ENCODE measurements at places on chromosomes 1 and 21.

GRCh38 chr1:11023201-11023600, 10.7 kb downstream of the TARDBP start:
- no peak for DNase-seq

DNA sequence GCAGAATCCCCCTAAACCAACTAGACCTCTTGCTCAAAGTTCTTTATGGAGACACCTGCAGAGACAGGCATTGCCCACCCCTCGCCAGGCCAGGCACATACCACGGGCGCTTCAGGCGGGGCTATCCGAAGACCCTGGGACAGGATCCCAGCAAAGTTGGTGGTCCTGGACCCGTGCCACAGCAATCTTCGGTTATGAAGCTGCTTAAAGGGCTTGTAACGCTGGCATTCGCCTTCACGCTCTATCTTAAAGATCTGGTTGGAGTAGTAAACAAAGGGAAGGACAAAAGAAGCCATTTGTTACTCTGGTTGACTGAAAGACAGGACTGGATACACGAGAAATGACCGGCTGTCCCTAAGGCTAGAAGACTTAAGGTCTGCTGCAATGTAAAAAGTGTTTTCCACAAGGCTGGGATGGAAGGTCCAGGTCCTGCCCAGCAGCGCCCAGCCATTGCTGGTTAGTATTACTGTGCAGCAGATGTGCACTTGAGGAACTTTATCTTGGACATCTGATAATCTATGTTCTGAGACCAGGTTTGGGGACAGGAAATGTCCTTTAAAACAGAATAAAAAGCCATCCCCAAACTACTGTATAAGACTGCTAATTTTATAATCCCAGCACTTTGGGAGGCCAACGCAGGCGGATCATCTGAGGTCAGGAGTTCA, 42.9 kb downstream of the PARP1 start:
- no peak for DNase-seq

DNA sequence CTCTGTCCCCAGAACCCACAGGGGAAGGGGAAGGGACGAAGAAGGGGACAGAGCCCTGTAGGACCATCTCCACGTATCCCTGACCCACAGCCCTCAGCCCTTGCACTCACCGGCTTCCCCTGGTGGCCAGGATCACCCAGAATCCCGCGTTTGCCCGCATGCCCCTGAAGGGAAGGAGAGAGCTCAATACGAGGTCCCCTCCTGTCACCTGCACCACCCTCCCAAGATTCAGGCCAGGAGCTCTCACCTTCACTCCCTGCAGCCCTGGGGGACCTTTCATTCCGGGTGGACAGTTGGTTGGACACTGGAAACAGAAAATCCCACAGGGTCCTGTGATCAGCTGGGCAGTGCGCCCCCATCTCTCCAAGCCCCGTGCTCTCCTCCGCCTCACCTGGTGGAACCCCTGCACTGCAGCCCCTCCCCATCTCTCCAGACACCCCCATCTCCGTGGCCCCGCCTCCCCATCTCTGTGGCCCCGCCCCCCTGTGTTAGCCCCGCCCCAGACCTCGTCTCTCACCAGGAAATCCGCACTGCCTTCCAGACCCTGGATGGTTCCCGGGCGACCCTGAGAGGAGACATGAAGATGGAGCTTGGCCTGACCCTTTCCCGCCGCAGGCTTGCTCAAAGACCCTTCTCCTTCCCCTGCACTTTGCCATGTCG, 6.0 kb downstream of the COL9A2 start:
- DNase-seq = no peak

GRCh38 chr1:221392453-221392852, 349.4 kb downstream of the DUSP10 start:
- DNase-seq = no peak

GRCh38 chr1:246454655-246455054, 52.4 kb downstream of the SMYD3 start:
- DNase-seq = no peak

- DNase-seq = no peak
Measured at GRCh38 chr1:41243079-41243385, 926 bp upstream of the SCMH1 start.

DNA sequence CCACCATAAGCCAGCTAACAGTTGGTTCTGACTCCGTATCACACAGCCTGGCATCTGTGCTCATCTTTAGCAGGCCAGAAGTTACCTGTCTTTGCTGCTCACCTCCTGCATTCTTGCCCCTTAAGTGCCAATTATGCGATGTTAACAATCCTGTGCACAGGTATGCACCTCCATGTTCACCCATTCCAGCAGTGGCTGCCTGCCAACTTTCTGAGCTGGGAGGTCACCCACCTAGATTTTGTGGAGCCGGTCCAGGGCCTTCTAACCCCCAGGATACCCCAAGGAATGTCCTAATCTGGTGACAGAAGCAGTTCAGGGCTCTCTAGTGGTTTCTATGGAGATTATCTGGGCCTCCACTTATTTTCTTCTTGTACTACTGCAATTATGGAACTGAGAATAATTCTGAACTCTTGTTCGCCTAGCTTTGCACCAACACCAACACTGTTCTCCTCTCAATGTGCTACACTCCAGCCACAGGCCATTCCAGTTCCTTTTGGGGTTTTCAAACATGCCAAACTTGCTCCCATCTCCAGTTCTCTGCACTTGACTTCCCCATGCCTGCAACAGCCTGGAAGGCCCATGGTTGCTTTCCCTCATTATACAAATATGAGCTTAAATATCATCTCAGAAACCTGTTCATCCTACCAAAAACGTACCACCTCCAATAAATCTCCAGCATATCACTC, 9.0 kb downstream of the BCAR3 start:
- DNase-seq = no peak

- no peak for DNase-seq
Measured at GRCh38 chr21:16159213-16159970, 429.6 kb downstream of the USP25 start.
